ENCODE measurements at places on chromosomes 12 and 14.

- DNase-seq: no peak
Observed at GRCh38 chr12:51012570-51013236, 13.5 kb downstream of the SLC11A2 start.

GRCh38 chr12:112488257-112488876 is 69.6 kb downstream of the PTPN11 start:
- DNase-seq: no peak

DNA sequence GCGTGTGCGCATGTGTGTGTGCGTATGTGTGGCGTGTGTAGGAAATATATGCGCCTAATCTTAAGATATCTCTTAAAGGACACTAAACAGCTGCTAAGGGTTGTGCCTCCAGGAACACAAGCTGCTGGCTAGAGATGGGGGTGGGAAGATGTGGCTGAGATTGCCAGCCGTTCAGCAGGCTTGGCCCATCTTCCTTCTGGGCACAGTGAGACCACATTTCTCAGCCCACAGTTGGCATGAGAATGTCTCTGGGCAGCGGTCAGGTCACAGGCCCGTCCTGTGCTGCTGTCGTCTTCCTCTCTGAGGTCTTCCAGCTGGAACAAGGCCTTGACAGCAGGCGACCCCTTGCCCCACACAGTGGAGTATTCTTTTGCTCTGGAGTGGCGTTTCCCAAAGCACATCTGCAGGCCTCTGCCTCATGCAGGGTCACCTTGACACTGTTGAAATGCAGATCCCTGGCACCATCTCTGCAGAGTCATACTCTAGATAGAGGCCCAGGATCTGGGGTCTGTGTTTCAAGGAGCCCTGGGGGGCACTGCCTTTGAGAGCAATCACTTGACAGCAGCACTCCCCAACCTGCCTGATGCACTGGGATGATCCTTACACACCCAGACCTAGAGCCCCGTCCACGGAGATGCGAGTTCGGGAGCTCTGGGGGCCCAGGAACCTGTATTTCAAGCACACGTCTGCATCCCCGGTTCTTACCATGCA is 335.5 kb upstream of the SFSWAP start:
- no peak for DNase-seq

DNA sequence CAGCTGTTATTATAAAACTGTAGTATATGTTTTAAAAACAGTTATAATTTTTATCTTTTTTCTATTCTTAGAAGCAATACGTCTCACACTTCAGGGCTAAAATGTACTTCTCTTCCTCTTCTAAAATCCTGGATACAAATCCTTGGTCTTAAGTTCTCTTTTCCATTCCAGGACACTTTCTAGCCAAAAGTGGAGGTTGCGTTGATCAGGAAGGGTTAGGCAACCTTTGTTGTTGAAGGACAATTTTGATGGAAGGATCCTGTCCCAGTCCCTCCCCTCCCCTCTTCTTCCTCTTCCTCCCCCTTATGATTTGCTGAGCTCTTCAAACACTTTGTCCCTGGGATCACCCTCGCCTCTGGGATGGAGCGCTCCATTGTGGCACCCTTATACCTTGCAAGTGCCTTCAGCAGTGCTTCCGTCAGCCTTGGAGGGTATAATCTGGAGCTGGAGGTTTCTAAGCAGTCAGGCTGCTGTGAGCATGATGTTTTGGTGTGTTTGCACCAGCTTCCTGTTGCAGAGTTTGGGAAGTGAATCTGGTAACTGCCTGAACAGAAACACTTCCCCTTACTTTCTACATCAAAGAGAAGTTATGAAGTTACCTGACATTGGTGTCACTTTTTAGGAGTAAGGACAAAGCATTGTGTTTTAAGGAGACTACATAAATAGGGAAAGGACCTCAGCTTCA is 87.4 kb upstream of the SLC38A2 start:
- no peak for DNase-seq

GRCh38 chr12:112686373-112686772 is 105.2 kb upstream of the RPH3A start:
- DNase-seq: no peak

DNA sequence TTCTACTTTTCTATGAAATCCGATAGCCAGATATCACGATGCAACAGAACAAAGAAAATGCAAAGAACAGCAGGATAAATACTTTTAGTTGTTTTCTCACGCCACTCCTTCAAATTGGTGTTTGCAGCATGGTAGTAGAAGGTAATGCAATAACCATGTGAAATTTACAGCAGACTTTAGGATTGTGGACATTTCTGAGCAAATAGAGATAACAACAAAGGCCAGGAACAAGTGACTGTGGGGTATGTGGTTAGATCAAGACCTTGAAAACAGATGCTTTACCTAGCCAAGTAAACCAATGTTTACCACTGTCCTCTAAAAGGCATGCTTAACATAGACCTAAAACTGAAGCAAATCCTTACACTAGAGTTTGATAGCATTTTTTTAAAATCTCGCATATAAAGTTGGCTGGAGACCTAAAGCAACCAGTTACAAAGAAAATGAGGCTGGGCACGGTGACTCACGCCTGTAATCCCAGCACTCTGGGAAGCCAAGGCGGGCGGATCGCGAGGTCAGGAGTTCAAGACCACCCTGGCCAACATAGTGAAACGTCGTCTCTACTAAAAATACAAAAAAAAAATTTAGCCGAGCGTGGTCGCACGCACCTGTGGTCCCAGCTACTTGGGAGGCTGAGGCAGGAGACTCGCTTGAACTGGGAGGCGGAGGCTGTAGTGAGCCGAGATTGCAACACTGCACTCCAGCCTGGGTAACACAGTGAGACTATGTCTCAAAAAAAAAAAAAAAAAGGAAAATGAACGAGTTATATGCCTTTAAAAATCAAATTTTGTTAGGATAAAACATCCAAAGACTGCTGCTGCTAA is 123.2 kb upstream of the FOXN3 start:
- no peak for DNase-seq

DNA sequence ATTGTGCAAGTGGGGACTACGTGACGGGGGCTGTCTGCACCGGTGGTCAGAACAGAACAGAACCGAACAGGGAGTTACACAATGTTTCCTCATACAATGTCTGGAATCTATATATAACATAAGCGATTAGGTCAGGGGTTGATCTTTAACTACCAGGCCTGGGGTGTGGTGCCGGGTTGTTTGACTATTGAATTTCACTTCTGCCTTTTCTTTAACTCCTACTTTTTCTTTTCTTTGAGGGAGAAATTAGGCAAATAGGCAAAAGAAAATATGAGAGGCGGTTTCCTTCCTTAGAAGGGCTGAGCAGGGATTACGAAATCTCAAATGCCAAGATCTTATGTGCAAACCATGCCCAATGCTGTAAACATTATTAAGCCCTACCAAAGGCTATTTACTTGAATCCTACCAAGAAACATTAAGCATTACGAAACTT is 140.3 kb downstream of the SLC38A6 start:
- no peak for DNase-seq

GRCh38 chr14:37594971-37595808 is at the start of the genes FOXA1 and TTC6:
Gene FOXA1 (minus strand): TSS chr14:37595249. CDS start chr14:37594972, 277 bp downstream.
Gene TTC6 (plus strand): TSS chr14:37595629. CDS start chr14:37622065, 26,436 bp downstream.
- DNase-seq: no peak

DNA sequence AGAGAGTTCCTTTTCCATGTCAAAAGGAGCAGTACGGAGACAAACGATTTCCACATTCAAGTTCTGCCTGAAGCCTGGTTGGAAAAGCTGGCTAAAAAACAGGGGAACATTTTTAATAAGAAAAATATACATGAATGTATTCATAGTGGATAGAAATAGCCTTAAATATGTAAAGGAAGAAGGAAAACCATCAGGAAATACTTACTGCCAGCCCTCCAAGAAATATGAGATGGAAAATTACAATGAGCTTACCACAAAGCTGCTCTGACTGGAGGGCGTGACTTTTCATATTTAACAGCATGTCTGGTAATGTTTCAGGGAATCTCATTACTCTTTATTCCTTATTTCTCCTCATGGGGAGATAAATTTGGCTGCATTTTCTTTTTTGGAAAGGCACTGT is 75.9 kb upstream of the ZDHHC17 start:
- no peak for DNase-seq

GRCh38 chr14:74610866-74611649 is 979 bp downstream of the LTBP2 start:
- DNase-seq: no peak

DNA sequence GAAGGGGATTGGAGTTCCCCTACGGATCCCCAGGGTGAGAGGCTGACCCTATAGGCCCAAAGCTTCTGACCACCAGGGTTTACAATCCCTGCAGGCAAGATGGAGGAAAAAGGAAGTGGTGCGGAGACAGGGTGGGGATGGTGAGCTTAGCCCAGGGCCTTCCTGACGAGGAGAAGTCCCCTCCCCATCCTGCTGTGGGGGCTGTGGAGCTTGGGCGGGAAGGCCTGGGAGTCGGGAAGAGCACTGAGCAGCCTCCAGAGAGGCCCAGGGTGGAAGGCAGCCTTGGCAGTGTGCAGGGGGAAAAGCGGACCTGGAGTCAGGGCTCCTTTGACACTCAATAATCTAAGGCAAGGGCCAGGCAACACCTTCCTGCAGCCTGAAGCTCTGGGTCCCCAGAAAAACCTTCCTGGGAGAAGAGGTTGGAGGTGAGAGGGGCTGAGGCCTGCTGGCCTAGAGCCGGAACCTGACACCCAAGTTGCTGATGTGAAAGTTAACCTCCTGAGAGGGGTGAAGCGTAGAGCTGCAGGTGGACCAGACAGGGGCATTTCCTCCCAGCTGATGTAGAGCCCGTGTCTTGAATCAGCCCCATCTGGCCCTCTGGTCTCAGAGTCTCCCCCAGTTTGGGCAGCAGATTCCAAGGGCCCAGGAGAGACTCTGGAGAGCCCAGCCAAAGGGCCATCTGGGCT is 6.0 kb downstream of the HDAC7 start:
- no peak for DNase-seq

DNA sequence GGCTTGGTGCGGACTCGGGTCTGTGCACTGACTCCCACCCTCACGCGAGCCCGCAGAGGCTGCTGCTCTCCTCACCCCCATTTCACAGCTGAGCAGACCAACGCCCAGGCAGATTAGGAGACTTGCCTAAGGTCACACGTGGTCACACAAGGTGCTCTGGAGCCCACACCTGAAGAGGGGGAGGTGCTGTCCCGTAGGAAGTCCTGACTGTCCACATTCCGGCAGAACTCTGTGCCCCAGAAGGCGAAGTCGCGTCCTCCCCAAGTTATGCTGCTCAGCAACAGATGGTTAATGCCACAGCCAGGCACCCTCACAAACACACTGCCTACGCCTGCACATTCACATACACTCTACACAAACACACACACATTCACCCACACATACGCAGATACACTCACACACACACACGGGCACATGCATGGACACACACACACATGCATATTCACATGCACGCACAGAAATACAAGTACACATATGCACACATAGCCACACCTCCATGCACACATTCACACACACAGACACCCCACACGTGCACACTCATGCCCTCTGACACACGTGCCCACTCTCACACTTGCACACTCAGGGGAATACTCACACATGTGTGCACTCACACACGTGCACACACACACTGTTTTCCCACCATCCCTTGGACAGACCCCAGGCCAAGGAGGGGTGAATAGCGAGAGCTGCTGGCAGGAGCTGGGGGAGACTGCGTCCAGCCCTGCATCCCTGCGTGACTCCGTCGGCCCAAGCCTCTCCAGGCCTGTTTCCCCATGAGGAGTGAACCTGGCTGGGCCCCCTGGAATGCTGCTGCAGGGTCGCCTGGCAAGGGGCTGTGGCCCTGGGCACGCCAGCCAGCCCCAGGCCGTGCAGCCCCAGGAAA is 4.1 kb downstream of the C14orf180 start:
- DNase-seq: no peak

- DNase-seq: no peak
Observed at GRCh38 chr12:100504804-100505203, 31.1 kb downstream of the NR1H4 start.

- DNase-seq: no peak
Observed at GRCh38 chr14:95548328-95548929, 13.6 kb downstream of the GLRX5 start.

GRCh38 chr12:54935235-54935951 is 49.2 kb downstream of the TESPA1 start:
- DNase-seq: peak; percentile 52

GRCh38 chr14:95340201-95340697 is 20.5 kb upstream of the CLMN start:
- DNase-seq: no peak

DNA sequence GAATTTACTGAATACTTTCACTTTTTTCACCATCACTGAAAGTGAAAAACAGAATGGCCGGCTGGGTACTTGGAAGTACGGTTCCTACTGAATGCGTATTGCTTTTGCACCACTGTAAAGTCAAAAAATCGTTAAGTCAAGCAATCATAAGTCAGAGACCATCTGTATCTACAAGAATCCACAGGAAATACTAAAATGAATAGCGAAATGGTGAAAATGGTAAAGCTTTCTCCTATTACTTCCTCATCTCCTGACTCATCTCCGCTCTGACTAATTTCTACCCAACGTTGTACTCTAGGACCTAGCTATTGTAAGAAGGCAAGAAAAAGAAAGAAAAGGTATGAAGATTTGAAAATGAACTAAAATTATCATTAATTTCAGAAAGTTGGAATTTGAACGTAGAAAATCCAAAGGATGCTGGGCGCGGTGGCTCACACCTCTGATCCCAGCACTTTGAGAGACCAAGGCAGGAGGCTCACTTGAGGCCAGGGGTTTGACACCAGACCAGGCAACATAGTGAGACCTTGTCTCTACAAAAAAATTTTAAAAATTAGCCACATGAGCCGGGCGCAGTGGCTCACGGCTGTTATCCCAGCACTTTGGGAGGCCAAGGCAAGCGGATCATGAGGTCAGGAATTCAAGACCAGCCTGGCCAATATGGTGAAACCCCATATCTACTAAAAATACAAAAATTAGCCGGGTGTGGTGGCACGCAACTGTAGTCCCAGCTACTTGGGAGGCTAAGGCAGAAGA is 5.3 kb upstream of the CDCA4 start:
- no peak for DNase-seq

DNA sequence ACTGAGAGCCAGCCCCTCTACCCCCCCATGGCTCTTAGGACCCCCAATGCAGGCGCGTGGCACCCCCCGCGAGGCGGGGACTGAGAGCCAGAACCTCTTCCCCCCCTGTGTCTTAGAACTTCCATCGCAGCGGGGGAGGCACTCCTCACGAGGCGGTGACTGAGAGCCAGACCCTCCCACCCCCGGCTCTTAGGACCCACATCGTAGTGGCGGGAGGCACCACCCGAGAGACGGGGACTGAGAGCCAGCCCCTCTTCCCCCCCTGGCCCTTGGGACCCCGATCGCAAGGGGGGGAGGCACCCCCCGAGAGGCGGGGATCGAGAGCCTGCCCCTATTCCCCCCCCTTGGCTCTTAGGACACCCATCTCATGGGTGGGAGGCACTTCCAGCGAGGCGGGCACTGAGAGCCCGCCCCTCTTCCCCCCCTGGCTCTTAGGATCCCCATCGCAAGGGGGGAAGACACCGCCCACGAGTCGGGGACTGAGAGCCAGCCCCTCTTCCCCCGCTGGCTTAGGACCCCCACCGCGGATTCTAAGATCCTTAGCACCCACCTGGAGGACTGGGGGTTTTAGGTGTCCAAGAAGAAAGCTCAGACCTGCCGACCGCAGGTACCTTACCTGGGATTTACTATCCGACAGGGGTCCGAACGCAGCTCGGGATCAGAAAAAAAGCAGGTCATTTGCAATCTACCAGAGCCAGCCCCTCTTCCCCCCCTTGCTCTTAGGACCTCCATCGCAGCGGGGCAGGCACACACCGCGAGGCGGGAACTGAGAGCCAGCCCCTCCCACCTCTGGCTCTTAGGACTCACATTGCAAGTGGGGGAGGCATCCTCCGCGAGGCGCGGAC is 44.9 kb downstream of the DDX11 start:
- no peak for DNase-seq

GRCh38 chr14:69079188-69079742 is 73.7 kb downstream of the DCAF5 start:
- DNase-seq: no peak

GRCh38 chr14:89344920-89345254 is 72.1 kb downstream of the FOXN3 start:
- no peak for DNase-seq

GRCh38 chr12:40515041-40515816 is 177.0 kb upstream of the CNTN1 start:
- no peak for DNase-seq
